LoVo (cell line): ENCODE measurements at places on chromosomes 12 and 14.

DNA sequence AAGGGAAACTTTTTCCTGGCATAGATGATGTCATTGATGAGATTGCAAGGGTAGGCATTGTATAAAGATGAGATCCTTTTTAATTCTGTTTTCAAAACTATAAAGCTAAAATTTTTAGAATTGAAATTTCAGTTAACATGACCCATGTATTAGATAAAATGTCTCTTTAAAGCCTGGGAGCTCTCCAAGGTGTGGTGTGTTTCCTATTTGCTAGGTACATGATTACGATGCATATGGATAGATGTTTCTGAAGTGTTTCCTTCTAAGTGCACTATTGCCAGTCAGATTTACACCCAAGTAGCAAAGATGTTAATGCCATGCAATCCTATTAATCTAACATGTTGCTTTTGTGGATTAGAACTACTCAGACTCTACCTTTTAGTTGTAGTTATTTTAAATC, 834.7 kb downstream of the DIO2 start:
- no peak for DNase-seq

GRCh38 chr12:53543539-53543938, 36.3 kb upstream of the NPFF start:
- peak; percentile 53 for DNase-seq

DNA sequence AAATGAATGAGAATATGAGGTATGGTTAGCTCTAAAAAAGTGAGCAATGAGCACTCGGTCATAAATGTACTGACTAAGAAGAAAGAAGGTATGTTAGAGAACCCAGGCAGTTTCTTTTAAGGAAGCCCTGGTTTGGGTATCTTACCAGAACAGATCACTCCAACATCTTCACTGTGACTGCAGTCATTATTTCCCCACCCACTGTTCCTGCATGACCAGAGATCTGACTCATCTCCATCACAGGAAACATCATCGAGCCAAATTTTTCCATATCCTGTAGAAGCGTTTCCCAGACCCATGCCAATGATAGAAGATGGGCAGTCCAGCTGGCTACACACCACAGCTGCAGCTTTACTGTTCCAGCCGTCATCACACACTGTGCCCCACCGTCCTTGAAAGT, 48.0 kb downstream of the CD163L1 start:
- no peak for DNase-seq

DNA sequence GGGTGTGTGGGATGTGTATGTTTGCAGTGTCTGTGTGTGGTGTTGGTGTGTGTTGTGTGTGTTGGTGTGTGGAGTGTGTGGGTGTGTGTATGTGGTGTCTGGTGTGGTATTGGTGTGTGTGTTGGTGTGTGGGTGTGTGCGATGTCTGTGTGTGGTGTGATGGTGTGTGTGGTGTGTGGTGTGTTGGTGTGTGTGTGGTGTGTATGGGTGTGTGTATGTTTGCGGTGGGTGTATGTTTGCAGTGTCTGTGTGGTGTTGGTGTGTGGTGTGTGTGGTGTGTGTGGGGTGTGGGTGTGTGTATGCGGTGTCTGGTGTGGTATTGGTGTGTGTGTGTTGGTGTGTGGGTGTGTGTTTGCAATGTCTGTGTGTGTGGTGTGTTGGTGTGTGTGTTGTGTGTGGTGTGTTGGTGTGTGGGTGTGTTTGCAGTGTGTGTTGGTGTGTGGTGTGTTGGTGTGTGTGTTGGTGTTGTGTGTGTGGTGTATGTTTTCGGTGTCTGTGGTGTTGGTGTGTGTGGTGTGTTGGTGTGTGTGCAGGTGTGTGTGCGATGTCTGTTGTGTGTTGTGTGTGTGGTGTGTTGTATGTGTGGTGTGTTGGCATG, 15.7 kb downstream of the MLXIP start:
- DNase-seq: no peak

GRCh38 chr12:121767525-121768016, 25.9 kb downstream of the RHOF start:
- no peak for DNase-seq

GRCh38 chr14:106166650-106167204, 640.3 kb downstream of the TMEM121 start:
- DNase-seq: no peak

DNA sequence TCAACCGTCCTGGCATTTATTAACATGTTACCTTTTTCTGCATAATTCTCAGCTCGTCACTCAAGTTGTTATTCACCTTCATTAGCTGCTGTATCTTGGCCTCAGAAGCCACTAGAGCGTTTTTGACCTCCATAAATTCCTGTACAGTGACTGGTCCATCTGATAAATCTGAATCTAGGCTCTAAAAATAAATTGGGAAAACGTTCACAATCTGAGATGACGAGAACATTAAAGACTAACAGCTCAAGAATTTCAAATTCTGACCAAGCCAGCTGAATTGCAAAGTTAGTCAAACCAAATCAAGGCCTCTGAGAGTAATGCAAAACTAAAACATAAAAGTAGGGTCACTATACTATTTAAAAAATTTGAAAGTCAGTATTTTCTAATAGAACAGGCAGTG, 45.0 kb downstream of the GIT2 start:
- DNase-seq: no peak

DNA sequence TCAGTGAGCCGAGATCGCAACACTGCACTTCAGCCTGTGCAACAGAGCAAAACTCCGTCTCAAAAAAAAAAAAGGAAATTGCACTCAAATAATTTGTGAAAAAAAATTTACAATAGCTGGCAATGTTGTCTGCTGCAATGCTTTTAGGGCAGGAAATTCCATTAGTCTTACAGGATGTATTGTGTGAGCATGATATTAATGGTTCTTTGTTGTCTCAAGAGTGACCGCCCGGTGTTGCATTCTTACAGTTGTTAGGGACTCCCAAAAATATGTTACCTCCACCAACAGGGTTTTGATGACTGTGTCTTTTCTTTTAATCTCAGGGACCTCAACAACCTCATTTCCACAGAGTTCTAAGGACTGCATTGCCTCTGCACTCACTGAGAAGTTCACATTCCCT, 44.8 kb downstream of the PZP start:
- no peak for DNase-seq

GRCh38 chr12:42444192-42444943, 118.4 kb downstream of the PPHLN1 start:
- DNase-seq: no peak

GRCh38 chr12:98594050-98594835, 757 bp downstream of the SLC25A3 start:
- DNase-seq: peak; percentile 32

DNA sequence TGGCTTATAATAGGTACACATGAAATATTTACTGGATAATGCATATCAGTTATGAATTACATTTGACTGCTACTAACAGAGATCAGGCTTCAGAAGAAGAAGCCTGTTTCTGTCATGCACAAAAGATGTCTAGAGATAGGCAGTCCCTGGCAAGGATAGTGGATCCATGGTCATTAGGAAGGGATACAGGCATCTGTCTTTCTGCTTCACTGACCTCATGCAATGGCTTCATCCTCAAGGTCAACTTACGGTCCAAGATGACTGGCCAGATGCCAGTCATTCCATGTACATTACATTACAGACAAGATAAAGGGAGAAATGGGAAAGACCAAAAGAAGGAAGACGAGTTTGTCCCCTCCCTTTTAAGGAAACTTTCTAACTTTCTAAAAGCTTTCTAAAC, 94.0 kb downstream of the NUAK1 start:
- no peak for DNase-seq

- no peak for DNase-seq
Observed at GRCh38 chr14:72906316-72906715, 12.4 kb upstream of the DPF3 start.

DNA sequence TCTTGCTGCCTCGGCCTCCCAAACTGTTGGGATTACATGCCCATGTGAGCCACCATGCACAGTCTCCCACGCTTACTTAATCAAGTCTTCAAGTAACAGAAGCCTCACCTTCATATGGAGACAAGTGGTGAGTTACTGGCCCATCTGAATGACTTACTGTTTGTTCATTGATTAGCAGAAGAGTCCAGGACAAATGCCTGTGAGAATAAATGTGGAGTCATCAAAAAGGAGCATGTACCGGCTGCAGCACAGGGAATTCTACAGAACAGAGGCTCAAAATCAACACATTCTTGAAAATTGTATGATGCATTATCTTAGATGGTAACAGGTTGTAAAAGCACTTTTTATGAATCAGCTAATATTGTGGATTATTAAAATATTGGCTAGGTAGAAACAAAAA, 72.5 kb upstream of the FERMT2 start:
- DNase-seq: no peak

GRCh38 chr12:112916270-112916669, 9.5 kb downstream of the OAS1 start:
- DNase-seq: peak; percentile 26

- no peak for DNase-seq
Observed at GRCh38 chr14:35829449-35829848, 3.3 kb downstream of the BRMS1L start.

- peak; percentile 75 for DNase-seq
Observed at GRCh38 chr12:117874842-117875434, 93.9 kb downstream of the KSR2 start.

DNA sequence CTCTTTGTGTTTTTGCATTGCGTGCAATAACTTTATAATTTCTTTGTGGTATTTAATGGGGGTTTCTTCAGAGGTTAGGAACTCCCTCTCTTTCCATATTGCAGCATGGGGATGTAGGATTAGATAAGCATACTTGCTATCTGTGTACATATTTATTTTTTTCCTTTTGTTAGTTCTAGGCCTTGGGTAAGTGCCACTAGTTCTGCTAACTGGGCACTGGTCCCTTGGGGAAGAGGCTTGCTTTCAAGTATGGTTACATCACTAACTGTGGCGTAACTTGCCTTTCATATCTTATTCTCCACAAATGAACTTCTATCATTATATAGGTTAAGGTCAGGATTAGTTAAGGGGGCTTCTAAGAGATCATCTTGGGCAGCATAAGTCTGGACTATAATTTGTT, 31.5 kb upstream of the SLCO1B3 start:
- no peak for DNase-seq

GRCh38 chr12:76698316-76698715, 65.6 kb upstream of the ZDHHC17 start:
- no peak for DNase-seq

DNA sequence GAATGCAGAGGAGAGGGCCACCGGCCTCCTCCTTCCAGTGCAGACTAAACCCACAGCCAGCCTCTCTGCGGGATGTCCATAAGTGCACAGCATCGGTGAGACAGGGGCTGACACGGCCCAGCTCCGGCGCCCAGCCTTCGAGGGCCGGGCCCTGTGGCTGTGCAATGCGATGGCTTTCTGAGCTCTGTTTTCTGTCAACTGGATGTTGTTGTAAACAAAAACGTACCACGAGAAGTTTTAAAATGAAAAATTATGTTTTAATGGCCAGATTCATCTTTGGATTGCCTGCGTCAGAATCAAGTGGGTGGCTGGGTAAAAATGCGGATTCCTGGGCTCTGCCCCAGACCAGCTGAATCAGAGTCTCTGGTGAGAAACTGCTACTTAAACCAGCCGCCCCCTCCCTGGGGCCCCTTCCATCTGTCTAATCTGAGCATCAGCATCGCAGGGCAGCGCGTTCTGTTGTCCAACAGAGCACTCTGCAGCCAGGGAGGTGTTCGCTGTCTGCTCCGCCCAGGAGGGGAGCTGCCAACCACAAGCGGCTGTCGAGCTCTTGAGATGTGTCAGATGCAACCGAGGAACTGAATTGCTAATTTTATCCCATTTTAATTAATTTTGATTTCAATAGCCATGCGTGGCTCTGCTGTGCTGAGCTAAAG, 133.4 kb downstream of the RFLNA start:
- no peak for DNase-seq

GRCh38 chr12:77578466-77579220, 252.1 kb upstream of the NAV3 start:
- DNase-seq: no peak

DNA sequence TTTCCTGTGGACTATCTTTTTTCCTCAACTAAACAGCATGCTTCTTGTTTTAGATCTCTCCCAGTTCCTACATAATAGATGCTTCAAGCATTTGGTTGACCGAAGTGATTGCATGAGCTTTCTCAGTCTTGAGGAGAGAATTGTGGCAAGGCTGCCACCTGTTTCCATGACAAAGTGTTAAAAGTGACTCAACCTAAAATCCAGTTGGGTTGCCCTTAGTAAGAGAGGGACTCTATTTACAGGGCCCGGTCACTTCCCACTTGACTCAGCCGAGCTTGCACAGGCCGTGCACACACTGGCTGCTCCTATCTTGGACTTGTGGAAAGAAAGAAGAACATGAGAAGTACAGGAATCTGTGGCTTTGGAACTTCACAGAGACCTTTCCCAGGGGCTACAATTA, 2.1 kb upstream of the B4GALNT3 start:
- no peak for DNase-seq

- DNase-seq: no peak
Observed at GRCh38 chr12:132227118-132227517, 82.9 kb downstream of the NOC4L start.

GRCh38 chr12:102848832-102849231, 68.2 kb downstream of the PAH start:
- no peak for DNase-seq

GRCh38 chr12:65960820-65961189, 136.5 kb downstream of the HMGA2 start:
- DNase-seq: no peak

DNA sequence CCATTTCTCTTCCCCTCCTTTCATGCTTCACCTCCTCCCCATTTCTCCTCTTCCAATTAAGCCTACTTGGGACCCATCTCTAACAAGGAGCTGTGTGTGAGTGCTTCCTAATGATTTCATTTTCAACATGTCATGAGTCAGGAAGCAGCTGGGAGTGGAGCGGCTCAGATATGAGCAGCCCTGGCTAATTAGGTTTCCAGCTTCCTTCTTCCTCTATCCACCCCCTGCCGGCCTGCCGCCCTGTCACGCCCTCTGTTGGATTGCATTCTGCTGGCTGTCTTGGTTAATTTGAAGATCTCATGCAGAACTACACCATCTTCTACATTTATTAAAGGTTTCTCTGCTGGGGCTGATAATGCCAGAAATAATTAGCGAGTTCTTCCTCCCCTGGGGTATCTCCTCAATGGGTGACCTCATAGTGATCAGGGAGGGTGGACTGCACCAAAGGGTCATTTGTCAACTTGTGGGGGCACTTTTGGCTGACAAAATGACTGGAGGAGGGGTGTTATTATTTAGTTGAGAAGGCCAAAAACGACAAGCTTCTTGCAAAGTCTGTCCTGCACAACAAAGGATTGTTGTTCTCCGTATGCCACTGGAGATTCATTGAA, 300.9 kb upstream of the SRRM4 start:
- DNase-seq: peak; percentile 30

- DNase-seq: no peak
Observed at GRCh38 chr12:13566292-13566691, 369.8 kb downstream of the EMP1 start.

- no peak for DNase-seq
Observed at GRCh38 chr14:23513005-23513817, 38.4 kb downstream of the ZFHX2 start.

- no peak for DNase-seq
Observed at GRCh38 chr14:54776361-54777001, 126.1 kb downstream of the GCH1 start.

- DNase-seq: no peak
Observed at GRCh38 chr12:28209782-28210181, 19.5 kb downstream of the CCDC91 start.
